ENCODE measurements at places on chromosomes 3 and 15.

DNA sequence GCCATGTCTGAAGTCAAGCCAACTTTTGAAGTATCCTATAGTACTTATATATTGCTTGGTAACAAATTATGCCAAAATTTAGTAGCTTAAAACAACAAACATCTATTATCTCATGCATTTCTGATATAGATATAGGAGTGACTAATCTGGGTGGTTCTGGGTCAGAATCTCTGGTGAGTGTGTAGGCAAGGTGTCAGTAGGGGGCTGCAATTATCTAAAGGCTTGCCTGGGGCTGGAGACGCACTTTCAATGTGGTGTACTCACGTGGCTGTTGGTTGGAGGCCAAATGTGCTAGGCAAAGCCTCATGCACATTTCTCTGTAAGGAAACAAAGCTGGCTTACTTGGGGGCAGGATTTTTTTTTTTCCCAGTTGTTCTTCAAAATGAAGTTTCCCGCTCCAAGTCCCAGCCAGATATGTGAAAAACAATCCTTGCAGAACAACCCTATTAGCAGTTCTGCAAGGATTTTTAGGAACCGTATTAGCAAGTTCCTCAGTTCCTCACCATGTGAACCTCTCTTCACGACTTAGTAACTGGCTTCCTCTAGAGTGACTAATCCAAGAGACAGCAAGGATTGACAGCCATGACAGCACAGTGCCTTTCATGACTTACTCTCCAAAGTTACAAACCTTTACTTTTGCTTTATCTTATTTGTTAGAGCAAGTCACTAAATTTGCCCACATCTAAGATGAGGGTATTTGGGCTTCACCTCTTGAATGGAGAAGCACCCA, 25.8 kb downstream of the GREM1 start:
- no peak for DNase-seq

DNA sequence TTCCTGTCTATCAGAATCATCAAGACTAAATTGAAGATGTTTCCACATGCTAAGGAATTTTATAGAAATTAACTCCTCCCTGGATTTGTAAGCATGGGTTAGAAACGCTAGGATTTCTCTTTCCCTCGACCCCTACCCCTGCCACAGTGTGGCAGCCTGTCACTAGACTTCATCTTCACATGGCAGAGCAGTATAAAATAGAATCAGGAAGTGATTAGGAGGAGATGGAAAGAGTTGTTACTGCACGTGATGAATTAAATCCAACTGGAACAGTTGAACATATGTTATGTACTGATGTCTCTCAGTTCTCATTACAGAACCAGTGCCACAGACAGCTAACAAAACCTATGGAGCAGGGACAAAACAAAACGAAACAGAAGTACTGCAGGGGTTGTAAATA, 130.0 kb upstream of the BNIP2 start:
- DNase-seq = no peak

DNA sequence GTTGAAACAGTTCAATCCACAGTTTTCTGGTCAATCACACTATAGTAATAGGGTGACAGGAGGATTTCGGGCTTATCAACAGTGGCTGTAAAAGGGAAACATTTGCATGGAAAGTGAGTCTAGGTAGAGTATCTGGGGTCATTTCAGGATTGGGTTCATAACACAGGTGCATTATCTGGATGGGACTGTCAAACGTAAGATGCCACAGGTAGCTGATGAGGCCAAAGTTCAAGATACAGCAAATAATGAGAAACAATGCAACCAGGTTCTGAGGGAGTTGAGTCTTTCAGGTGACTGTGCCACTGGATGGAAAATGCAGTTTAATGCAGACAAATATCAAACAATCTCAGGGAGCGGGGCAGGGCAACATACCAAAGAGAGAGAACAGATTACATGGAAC, 62.2 kb downstream of the WDR76 start:
- DNase-seq = no peak

GRCh38 chr15:28992336-28992864, 106.6 kb downstream of the APBA2 start:
- DNase-seq = no peak
